AG04450 (cell line): ENCODE measurements at places on chromosomes 6 and 20. TPM values are rescaled to one million over a fixed set of nuclear protein-coding genes. Genes with fewer than 3 reads are reported as not detected.

Gene PI3
- not detected in 2 replicates for polyA plus RNA-seq

Gene MYB
- polyA plus RNA-seq = 0.09 and 0.10 TPM in 2 replicates

Gene TGM3
- not detected in 2 replicates for polyA plus RNA-seq

Gene IFNGR1
- polyA plus RNA-seq = 28.4 and 36.3 TPM in 2 replicates

Gene CRYBG1
- polyA plus RNA-seq = 1.8 and 1.9 TPM in 2 replicates

Gene BNIP5
- not detected in 2 replicates for polyA plus RNA-seq

Gene HSD17B8
- polyA plus RNA-seq = 4.9 and 5.7 TPM in 2 replicates

Gene KCNK15
- not detected in 2 replicates for polyA plus RNA-seq

Gene TNFRSF21
- polyA plus RNA-seq = 21.7 and 23.8 TPM in 2 replicates

Gene WFDC10A
- polyA plus RNA-seq = not detected in 2 replicates

Gene LINC00237
- not detected in 2 replicates for polyA plus RNA-seq

Gene TRIM31
- polyA plus RNA-seq = not detected in 2 replicates

Gene IDH3B
- 113 and 116 TPM in 2 replicates for polyA plus RNA-seq

Gene TINAG
- polyA plus RNA-seq = not detected in 2 replicates

Gene ADAM33
- polyA plus RNA-seq = 16.3 and 18.3 TPM in 2 replicates

Gene PLG
- not detected in 2 replicates for polyA plus RNA-seq

Gene SCP2D1
- not detected in 2 replicates for polyA plus RNA-seq

Gene PPIL6
- 0.71 and 0.83 TPM in 2 replicates for polyA plus RNA-seq

Gene OR12D3
- polyA plus RNA-seq = not detected in 2 replicates

Gene TRIM10
- not detected in 2 replicates for polyA plus RNA-seq

Gene RCAN2
- 0.11 TPM in 2 replicates for polyA plus RNA-seq

Gene DSTN
- 318 and 414 TPM in 2 replicates for polyA plus RNA-seq

Gene ZSCAN12
- polyA plus RNA-seq = 4.0 and 5.5 TPM in 2 replicates

Gene FGD2
- polyA plus RNA-seq = not detected in 2 replicates

Gene HDAC2
- polyA plus RNA-seq = 171 and 242 TPM in 2 replicates

Gene GTSF1L
- polyA plus RNA-seq = not detected in 2 replicates

Gene UBE2C
- 25.3 and 27.8 TPM in 2 replicates for polyA plus RNA-seq

Gene ADGB
- not detected in 2 replicates for polyA plus RNA-seq

Gene CTNNBL1
- 27.1 and 27.5 TPM in 2 replicates for polyA plus RNA-seq

Gene CUTA
- polyA plus RNA-seq = 298 and 340 TPM in 2 replicates

Gene ID4
- polyA plus RNA-seq = 0.32 and 0.55 TPM in 2 replicates

Gene ADGRB3
- polyA plus RNA-seq = not detected in 2 replicates

Gene METTL24
- not detected in 2 replicates for polyA plus RNA-seq
